ENCODE measurements at places on chromosomes 3 and 15.

GRCh38 chr3:183500319-183500718 is 55.2 kb downstream of the KLHL6 start:
- no peak for DNase-seq

DNA sequence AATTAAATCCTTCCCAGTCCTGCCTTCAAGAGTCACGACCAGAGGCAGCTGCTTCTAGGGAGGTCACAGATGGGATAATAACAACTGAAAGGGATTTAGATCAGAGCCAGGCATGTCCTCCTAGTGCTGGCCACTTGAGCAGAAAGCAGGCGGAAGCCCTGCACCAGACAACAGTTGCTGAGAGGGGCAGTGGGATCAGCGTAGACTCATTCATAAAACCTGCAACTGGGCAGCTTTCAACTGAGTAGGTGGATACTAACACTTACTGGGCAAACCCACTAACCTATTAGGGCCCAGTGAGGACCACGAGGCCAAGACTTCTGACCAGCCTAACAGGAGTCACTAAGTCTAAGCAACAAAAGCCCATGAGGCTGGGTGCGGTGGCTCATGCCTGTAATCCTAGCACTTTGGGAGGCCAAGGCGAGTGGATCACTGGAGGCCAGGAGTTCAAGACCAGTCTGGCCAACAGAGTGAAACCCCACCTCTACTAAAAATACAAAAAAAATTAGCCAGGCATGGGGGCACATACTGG is 67.0 kb downstream of the DAPK2 start:
- DNase-seq, result no peak

DNA sequence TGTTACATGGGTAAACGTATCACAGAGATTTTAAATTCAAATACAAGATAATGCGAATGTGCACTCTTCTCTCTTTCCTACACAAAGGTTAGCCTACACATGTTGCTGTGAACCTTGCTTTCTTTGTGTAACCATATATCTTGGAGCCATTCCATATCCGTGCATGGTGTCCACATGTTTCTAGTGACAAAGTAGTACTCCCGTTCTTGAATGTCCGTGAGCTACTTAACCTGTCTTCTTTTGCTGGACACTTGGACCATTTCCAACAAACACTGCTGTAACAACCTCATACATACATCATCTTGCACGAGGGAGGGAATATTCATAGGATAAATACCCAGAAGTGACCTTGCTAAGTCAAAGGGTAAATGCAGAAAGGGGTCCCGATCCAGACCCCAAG is 75.0 kb downstream of the STRIT1 start:
- DNase-seq, result no peak

- no peak for DNase-seq
Measured at GRCh38 chr3:72042397-72043203, 257.7 kb upstream of the PROK2 start.

DNA sequence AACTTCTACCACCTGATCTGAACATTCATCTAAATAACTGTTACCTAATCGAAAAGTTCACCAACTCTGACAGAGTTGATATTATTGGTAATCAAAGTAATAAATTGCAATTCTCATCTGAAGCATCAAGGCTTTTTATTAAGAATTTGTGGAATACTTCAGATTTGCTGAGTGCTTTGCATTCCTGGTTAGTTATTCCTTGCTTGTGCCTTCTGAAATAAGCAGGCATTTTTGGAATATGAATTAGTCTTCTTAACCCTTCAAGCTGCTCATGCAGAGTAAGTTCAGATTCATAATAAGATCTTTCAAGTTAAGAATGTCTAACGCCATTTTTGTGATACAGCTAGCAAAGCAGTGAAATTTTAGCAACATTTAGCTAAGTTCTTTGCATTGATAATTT is 188.5 kb downstream of the ALCAM start:
- no peak for DNase-seq

DNA sequence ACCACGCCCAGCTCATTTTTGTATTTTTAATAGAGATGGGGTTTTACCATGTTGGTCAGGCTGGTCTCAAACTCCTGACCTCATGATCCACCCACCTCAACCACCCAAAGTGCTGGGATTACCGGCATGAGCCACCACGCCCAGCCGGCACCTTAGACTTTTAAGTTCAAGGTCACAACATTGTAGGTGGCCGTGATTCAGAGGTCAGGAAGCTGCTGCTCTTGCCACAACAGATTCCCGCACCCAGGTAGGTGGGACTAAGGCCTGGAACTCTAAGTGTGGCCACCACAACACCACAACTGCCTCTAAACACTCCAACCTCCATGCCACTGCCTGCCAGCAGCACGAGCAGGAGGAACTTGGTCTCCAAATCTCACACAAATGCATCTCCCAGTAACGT is 196.8 kb downstream of the STT3B start:
- no peak for DNase-seq
